ENCODE measurements at places on chromosomes 2 and 18. TPM values are rescaled to one million over a fixed set of nuclear protein-coding genes. Genes with fewer than 3 reads are reported as not detected.
A peak's percentile ranks its signal among the peaks of the same experiment; 100 is the strongest.

The DYNC1I2 gene
- 79.4 TPM for total RNA-seq

- peak; percentile 24 for DNase-seq
Measured at GRCh38 chr2:156663757-156664409, 227.7 kb downstream of the GPD2 start.

GRCh38 chr2:133266041-133266925 lies 302.0 kb downstream of the NCKAP5 start:
- DNase-seq, result peak; percentile 86

GRCh38 chr2:4588606-4589005 lies 885.2 kb downstream of the DCDC2C start:
- peak; percentile 0 for DNase-seq

DNA sequence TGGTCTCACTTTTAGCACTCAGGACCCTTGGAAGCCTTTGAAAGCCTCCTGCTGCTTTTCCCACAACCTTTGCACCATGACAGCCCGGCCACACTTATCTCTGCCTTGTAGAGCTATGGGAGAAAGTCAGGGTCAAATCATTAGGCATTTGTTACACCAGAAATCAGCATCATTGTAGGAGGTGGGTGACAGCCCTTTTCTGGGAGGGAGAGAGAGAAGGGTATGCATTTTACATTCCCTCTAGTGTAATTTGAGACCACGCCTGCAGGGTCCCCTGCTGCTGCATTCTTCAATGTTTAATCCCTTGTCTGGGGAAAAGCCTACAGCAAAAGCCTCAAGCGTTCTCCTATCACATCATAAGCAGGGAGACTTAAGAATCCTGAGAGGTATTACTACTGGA lies 766.8 kb upstream of the FAM98A start:
- DNase-seq, result peak; percentile 93

GRCh38 chr2:206647985-206648384 lies 5.7 kb downstream of the FAM237A start:
- no peak for DNase-seq

All from GM23338 (cell line).